ENCODE measurements at places on chromosomes 4 and X. TPM values are rescaled to one million over a fixed set of nuclear protein-coding genes. Genes with fewer than 3 reads are reported as not detected.
A peak's percentile ranks its signal among the peaks of the same experiment; 100 is the strongest.

- DNase-seq = no peak
These were observed 9.0 kb upstream of the DUSP9 start for GRCh38 chrX:153638041-153638371.

GRCh38 chr4:77196866-77197265, 39.9 kb downstream of the CCNG2 start:
- no peak for DNase-seq

- DNase-seq = peak; percentile 53
These were observed 154.9 kb upstream of the GYPA start for GRCh38 chr4:144295286-144295995.

Gene XK
- 0.50 TPM for total RNA-seq

Gene ZNF732
- 2.7 TPM for total RNA-seq

Gene PCDH19
- total RNA-seq = 0.33 TPM

GRCh38 chrX:69104756-69105434, 60.4 kb downstream of the PJA1 start:
- no peak for DNase-seq

- no peak for DNase-seq
These were observed 95.5 kb upstream of the KLHL13 start for GRCh38 chrX:118211891-118212816.

DNA sequence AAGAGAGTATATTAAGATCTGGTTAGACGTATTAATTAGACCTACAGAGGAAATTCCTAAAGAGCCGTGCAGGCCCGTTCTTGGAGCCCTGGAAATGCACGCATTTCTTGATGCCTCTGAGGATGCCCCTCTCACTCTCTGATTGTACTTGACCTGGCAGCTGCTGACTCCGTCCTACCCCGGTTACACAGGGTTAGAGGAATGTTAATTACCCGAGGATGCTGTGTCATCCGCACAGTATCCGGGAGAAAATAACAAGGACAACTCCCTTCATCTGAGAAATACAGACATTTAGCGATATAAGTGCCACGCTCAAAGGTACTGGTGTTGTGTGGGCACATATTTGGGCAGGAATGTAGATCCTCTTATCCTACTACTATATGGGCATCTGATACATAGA, 404.6 kb upstream of the FAT1 start:
- DNase-seq = peak; percentile 95

Gene MAOA
- total RNA-seq = 38.6 TPM

Gene ARHGEF38
- total RNA-seq = under 0.01 TPM

Gene YY2
- 1.5 TPM for total RNA-seq
